ENCODE measurements at places on chromosomes 16 and 17.

GRCh38 chr17:34146440-34147043, 108.5 kb upstream of the CCL2 start:
- DNase-seq: peak; percentile 11

GRCh38 chr17:82231562-82232321, 2.9 kb downstream of the SLC16A3 start:
- DNase-seq: no peak

DNA sequence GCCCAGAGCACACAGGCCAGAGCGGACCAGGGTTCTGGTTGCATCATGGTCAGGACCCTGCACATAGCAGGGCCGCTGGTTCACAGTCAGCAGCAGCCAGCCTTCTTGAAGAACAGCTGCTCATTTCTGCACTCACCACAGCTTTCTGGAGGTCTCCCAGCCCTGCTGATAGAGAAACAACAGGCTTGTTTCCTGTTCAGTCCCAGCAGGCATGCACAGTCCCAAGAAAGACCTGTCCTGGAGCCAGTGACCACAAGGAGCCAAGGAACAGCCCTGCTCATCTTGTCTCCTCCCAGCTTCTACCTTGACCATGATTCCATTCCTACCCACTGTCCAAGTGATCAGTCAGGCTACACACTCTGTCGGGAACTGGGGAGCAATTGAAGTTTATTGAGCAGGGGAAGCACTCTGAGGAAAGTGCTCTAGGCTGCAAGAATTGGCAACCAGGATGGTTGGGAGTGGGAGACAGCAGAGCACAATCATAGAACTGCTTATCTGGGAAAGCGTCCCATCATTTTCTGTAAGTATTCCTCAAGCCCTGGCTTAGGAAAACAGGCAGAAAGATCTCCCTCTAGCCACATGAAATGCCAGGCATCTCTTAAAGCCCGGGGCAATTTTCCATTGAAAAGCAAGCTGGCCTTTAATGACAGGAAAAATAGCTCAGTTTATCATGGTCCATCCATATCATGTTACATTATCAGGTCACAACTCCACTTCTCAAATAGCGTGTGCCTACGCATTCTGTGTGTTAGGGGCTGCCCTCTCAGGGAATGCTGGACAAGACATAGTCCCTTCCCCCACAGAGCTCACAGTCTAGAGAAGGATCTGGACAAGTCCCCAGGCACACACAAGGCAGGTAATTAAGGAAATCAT, 155.4 kb upstream of the FOXF1 start:
- DNase-seq: no peak

DNA sequence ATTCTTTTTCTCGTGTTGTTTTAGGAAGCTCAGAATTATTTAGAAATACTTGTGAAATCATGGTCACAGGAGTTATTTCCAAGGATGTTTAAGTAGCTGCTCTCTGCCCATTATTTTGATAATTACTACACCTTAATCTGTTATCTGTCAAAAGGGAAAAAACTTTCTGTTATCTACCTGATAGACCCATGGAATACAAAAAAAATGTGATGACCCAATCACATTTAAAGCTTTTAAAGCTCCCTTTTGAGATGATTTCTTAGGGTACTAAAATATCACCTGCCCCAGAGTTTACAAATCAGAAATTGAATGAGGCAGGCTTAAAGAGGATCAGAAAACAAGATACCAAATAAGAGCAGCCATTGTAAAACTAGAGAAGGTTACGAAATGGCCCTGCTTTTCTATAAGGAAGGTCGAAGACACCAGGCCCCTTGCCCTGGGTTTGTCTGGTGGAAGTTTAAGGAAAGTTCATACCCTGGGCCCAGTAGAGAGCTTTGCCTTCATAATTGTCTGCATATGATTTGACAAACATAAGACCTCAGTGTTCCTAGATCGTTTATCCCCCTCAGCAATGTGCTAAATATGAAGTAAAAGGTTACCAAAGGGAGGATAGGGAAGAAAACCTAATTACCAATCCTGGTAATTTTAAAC, 149.9 kb upstream of the TBX2 start:
- DNase-seq: no peak

DNA sequence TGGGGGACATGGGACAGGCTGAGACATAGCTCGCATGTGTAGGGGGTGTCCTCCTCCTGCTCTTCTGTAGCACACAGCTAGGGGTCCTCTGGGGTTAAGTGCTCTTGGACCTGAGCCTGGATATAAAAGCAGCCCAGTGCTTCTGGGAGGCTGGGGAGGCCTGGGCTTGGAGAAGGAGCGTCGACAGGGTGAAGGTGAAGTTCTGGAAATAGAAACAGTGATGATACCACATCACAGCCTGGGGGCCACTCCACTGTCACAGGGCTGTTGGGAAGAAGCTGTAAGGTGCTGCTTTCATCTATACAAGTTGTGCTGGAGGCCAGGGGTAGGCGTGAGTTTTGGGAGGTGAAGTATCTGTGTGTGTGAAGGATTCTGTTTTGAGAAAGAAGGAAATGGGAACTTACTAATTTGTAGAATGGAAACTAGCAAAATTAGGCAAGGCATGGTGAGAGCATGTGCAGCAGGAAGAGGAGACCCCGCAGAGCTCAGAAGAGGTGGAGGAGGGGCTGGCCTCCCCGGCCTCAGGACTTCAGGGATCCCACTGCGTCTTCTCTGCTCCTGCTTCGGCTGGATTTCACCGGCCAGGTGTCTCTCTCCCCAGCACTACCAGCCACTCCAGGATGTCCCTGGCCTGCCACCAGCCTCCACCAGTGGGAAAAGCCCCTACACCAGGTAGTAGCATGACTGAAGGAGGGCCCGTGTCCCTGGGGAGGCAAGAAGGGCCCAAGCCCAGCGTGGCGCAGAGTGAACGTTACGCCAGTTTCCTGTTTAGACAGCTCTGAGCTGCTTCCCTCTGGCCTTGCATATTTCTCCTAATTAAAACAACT, 19.4 kb downstream of the PLCG2 start:
- DNase-seq: no peak

DNA sequence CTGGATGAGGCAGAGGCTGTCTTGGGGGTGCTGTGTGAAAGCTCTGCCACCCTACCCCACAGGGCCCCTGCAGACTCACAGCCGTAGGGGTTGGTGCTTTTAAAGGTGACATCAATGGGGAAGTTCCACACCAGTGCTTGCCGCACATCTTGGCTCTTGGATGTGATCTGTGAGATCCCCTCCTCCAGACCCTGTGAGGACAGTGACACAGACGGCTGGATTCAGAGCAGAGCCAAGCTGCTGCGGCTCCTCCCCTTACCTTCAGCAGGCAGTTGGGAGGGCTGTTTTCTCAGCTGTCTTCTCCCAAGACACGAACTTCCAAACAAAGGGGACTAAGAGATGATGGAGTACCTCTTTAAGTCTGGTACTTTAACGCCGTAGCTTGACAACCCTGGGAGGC, 4.8 kb downstream of the B9D1 start:
- no peak for DNase-seq

GRCh38 chr17:73976676-73977521, 226.6 kb upstream of the RPL38 start:
- DNase-seq: no peak

GRCh38 chr16:55710466-55710865, 54.7 kb downstream of the SLC6A2 start:
- no peak for DNase-seq

DNA sequence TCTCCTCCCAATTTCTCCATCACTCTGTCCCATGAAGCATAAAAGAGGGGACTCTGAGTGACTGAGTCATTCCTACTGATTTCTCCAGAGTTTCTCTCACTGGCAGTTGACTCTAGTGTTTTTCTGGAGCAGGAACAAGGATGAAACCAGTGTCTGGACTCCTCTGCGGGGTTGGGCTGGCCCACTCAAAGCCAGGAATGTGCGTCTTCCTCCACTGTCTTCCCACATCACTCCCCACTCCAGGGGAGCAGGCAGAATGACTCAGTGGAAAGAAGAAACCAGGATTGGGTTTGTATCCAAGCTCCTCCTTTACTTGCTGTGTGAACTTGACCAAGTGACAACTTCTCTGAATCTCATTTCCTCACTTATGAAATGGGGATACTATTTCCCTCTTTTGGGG, 497.5 kb upstream of the SALL1 start:
- DNase-seq: no peak

DNA sequence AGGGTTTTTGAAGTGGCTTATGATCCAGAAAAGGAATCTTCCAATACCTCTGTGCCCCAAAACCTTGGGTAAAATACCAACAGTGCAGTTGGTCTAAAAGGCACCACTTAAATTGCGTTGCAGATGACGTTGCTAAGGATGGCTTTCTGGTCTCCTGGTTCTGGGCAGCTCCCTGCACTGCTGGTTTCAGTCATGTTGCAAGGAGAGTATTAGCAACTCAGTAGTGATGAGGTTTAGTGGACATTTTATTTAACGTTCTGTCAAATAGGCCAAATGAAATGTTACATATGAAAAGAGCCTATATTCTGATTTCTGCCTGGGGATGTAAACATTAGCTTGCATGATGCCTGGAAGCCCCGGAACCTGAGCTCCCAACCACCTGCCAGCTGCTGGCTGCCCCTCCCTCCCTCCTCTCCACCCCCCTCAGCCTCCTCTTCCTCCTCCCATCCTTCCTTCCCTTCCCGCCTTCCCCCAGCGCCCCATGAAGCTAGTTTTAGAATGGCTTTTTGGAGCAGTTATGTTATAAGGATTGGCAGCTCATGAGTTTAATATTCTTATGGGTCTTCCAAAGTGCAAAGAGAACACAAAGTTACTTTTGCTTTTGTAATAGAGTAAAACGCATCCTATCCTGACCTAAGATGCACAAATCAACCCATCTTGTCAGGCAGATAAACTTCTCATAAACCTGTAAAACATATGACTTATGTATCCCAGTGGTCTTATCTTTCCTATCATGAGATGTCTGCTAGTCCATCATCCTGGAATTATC, 20.7 kb downstream of the CD7 start:
- no peak for DNase-seq

DNA sequence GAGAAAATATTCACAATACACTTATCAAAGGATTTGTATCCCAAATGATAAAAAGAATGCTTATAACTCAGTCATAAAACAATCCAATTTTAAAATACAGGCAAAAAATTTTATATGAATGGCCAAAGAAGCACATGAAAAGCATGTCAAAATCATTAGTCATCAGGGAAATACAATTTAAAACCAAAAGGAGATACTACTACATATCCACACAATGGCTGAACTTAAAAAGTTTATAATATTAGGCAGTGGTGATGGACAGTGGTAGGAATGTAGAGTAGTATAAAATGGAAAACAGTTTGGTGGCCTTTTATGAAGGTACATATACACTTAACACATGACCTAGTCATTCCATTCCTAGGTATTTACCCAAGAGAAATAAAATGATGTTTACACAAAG, 12.2 kb downstream of the CMC2 start:
- no peak for DNase-seq

GRCh38 chr17:77410470-77410869, 269.7 kb downstream of the SEC14L1 start:
- no peak for DNase-seq

DNA sequence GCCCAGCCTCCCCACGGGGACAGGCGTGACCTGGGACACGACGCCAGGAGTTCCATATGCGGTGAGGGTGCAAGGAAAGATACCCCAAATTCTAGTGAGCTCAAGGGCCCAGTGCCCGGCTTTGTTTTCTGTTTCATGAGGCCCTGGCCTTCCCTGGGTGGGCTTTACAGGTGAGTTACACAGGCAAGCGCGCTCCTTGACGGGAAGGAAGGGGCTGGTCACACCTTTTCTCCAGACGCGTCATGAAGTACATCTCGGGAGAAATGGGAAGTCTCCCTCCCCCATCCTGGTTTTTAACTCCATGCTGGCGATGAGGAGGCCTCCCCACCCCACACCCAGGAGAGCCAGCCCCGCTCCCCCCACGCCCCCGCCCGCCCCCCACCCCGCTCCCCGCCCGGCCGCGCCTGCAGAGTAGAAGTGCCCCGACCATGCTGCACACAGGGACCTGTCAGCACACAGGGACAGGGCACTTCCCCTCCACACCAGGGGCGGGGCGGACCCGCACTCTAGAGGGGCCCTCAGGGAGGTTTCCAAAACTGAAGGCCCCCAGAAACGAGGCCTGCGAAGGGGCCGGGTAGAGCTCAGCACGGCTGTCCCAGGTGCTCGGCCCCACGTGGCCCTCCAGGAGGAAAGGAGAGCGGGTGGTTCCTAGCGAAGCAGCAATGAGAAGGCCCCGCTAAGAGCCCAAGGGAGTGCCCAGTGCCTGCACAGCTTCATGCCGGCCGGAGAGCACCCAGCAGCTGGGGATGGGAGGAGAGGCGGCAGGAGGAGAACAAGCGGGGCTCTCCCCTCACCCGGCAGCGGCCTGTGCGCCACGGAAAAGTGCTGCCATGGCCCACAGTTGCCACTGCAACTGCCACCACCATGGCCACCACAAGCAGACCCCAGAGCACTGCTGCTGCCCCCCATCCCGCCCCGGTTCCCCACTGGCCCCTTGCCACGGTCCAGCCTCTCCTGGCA, 7.7 kb downstream of the CYB561 start:
- no peak for DNase-seq

- no peak for DNase-seq
Measured at GRCh38 chr17:13209081-13209480, 191.3 kb upstream of the ELAC2 start.
